Muscle of leg (tissue), 16 donors: ENCODE measurements at places on chromosomes 1 and 21.

DNA sequence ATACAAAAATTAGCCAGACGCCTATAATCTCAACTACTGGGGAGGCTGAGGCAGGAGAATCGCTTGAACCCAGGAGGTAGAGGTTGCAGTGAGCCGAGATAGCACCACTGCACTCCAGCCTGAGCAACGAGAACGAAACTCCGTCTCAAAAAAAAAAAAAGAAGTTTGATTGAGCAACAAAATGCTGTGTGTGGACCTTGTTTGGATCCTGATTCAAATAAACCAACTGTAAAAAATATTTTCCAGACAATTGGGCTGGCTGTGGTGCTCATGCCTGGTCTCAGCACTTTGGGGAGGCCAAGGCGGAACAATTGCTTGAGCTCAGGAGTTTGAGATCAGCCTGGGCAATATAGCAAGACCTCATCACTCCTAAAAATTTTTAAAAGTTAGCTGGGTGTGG is 16.8 kb downstream of the PTAFR start:
- DNase-seq = no peak
- H3K27ac ChIP-seq = no peak overlapping the region
- H3K36me3 ChIP-seq = no peaks in the 10 kb centered on the region
- peaks cover 10% of the 10 kb centered on the region for H3K4me1 ChIP-seq

DNA sequence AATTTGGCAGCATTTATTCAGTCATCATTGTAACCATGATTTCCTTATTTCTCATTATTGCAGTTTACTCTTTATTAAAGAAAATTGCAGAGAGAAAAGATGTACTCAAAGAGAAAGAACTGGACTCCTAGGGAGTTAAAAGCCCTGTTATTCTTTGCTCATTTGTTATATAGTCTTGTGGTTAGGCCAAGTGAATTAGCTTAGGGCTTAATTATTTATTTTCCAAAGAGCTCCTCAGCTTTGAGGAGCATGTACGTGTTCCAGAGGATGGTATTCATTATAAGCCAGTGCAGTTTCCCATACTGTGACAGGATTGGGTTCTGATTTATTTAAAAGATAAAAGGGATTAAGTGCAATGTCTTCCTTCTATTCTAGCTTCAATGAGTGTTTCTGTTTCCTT is 86.4 kb downstream of the GPR161 start:
- H3K4me1 ChIP-seq = no peaks in the 10 kb centered on the region
- H3K36me3 ChIP-seq = peaks cover 4% of the 10 kb centered on the region
- DNase-seq = no peak
- no peak overlapping the region for H3K27ac ChIP-seq

DNA sequence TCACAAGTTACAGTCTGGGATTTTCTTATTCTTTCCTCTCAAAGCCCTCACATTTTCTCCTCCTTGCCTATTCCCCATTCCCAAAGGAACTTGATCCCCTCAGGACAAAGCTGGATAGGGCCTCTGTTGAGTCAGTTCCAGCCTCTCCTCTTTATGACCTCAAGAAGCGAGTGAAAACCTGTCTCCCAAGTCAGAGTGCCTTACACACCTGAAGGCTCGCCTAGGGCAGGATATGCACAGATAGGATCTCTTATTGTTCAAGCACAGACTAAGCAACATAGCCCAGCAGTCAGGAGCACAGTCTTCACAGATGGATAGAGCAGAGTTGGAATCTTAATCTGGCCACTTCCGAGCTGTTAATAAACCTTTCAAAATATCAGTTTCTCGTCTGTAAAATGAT is 60.8 kb upstream of the PRRC2C start:
- no peaks in the 10 kb centered on the region for H3K27me3 ChIP-seq
- no peak overlapping the region for H3K4me3 ChIP-seq
- DNase-seq = no peak
- H3K4me1 ChIP-seq = no peaks in the 10 kb centered on the region

DNA sequence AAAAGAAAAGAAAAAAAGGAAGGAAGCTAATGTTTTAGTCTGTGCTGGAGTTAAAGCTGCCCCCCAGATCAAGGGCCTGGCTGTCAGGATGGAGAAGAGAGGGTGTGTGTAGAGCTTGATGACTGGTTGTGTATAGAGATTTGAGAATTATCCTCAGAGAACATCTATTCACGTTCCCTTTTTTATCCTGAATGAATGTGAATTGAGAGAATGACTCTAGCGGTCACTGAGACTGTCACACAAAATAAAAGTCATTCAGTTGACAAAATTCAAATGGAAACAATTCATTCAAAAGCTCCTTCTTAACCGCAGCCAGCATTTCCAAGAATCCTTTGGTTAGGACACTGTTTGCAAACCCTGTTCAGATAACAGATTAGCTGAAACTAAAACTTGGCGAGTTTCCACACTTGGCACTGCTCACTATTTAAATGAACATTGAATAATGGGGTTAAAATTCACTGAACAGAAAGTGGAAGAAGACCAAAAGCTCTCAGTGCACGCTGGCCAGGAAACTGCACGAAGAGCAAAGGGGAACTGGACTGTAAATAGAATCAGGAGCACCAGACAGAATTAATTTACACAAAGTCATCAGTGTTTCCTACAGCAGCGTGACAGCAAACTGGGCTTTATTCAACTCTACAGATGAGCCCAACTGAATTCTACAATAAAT is 13.6 kb upstream of the FAM89A start:
- no peaks in the 10 kb centered on the region for H3K27me3 ChIP-seq
- H3K27ac ChIP-seq = peak overlapping the region; percentile 48
- peak; percentile 82 for DNase-seq
- H3K4me3 ChIP-seq = no peak overlapping the region

- peaks cover 22% of the 10 kb centered on the region for H3K4me1 ChIP-seq
- peak overlapping the region; percentile 100 for H3K27ac ChIP-seq
- H3K4me3 ChIP-seq = peak overlapping the region; percentile 100
- no peaks in the 10 kb centered on the region for H3K36me3 ChIP-seq
- no peak for DNase-seq
- H3K27me3 ChIP-seq = peaks cover 2% of the 10 kb centered on the region
Measured at GRCh38 chr1:114756009-114756892, 1.5 kb downstream of the CSDE1 start.

- peaks cover 28% of the 10 kb centered on the region for H3K4me1 ChIP-seq
- H3K4me3 ChIP-seq = no peak overlapping the region
- H3K27ac ChIP-seq = no peak overlapping the region
Measured at GRCh38 chr1:30085811-30086770, 637.3 kb downstream of the MATN1 start.

GRCh38 chr1:60745484-60745883 is 336.9 kb upstream of the NFIA start:
- no peaks in the 10 kb centered on the region for H3K27me3 ChIP-seq
- H3K27ac ChIP-seq = peak overlapping the region; percentile 98
- no peak overlapping the region for H3K4me3 ChIP-seq
- DNase-seq = peak; percentile 41
- H3K36me3 ChIP-seq = no peaks in the 10 kb centered on the region

DNA sequence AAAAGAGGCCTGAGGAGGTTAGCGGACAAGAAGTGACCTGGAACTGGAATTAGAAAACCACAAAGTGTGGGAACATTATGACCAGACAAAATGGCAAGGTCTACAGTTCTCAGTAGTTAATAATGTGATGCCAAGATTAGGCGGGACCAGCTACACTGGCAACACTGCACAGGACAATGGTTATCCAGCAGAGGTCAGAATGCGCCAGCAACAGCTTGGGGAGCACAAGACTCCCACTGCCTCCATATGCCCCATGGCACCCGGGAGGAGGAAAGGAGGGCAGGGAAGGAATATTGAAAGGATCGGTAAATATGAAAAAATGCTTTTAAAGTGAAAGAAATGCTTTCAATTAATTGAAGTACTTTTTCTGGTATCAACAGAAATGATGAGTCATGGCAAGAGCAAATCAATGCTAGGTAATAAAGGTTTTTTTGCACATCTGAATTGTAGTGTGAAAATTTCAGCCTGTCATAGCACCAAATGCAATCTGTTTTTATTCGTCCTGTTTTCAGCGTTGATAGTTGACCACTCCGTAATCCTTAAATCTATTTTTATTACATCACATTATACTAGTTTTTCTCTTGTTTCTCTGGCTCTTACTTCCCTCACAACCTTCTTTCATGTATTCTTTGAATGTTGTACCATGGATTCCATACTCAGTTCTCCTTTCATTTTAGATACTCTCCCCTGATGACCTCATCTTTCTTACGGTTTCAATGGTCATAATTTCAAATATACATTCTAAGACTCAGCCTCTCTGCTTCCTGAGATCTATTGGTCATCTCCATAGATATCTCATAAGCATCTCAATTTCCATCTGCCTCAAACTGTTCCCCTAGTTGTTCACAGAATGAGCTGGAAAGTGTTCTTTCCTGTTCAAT is 30.7 kb downstream of the VCAM1 start:
- no peaks in the 10 kb centered on the region for H3K4me1 ChIP-seq
- no peaks in the 10 kb centered on the region for H3K36me3 ChIP-seq
- H3K4me3 ChIP-seq = no peak overlapping the region
- no peak for DNase-seq

GRCh38 chr1:47708658-47709018 is 270.8 kb downstream of the FOXD2 start:
- H3K27ac ChIP-seq = no peak overlapping the region
- DNase-seq = no peak
- H3K4me1 ChIP-seq = peaks cover 32% of the 10 kb centered on the region
- no peak overlapping the region for H3K4me3 ChIP-seq
- no peaks in the 10 kb centered on the region for H3K36me3 ChIP-seq

GRCh38 chr21:39630191-39630591 is 17.5 kb downstream of the B3GALT5 start:
- DNase-seq = no peak
- H3K27me3 ChIP-seq = no peaks in the 10 kb centered on the region
- H3K4me1 ChIP-seq = no peaks in the 10 kb centered on the region

- H3K4me3 ChIP-seq = peak overlapping the region; percentile 9
- H3K27me3 ChIP-seq = no peaks in the 10 kb centered on the region
- H3K27ac ChIP-seq = peak overlapping the region; percentile 39
- H3K36me3 ChIP-seq = peaks cover 25% of the 10 kb centered on the region
- peaks cover 38% of the 10 kb centered on the region for H3K4me1 ChIP-seq
Measured at GRCh38 chr1:234609691-234610042, 311 bp downstream of the IRF2BP2 start.

GRCh38 chr1:166601650-166602278 is 237.5 kb upstream of the POGK start:
- H3K27me3 ChIP-seq = no peaks in the 10 kb centered on the region
- no peak overlapping the region for H3K27ac ChIP-seq
- no peak for DNase-seq

DNA sequence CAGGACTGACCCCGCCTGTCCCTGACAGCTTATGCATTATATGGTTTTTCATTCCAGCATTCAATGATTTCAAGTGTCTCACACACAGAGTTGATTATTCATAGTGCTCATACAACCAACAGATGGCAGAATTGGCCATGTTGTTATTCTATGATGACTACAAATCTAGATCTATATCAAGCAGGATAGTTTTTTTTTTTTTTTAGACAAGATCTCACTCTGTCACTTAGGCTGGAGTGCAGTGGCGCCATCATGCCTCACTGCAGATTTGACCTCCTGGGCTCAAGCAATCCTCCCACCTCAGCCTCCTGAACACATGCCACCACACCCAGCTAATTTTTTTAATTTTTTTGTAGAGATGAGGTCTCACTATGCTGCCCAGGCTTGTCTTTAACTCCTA is 40.1 kb upstream of the LRRC8D start:
- no peak overlapping the region for H3K27ac ChIP-seq
- H3K4me3 ChIP-seq = no peak overlapping the region
- no peaks in the 10 kb centered on the region for H3K27me3 ChIP-seq
- peak; percentile 59 for DNase-seq
- H3K4me1 ChIP-seq = no peaks in the 10 kb centered on the region

GRCh38 chr1:110890474-110891196 is 17.7 kb downstream of the CD53 start:
- H3K4me3 ChIP-seq = no peak overlapping the region
- no peak for DNase-seq
- no peaks in the 10 kb centered on the region for H3K36me3 ChIP-seq
- no peaks in the 10 kb centered on the region for H3K27me3 ChIP-seq
- no peaks in the 10 kb centered on the region for H3K4me1 ChIP-seq

DNA sequence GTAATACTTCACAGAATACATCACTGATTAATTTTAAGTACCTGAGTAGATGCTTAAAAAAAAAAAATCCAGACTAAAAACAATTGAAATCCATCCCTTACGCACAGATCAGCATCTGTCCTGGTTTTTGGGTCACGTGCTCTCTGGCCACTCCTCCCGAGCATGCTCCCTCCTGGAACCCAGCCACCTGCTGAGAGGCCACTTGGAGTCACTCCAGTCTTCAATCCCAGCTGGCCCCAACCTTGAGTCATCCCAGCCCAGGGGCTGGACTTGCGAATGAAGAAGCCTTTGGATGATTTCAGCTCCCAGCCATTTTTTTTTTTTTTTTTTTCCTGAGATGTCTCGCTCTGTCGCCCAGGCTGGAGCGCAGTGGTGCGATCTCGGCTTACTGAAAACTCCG is 8.9 kb downstream of the MAP1LC3C start:
- peaks cover 13% of the 10 kb centered on the region for H3K4me1 ChIP-seq
- no peak overlapping the region for H3K27ac ChIP-seq
- H3K27me3 ChIP-seq = no peaks in the 10 kb centered on the region
- H3K4me3 ChIP-seq = no peak overlapping the region
- DNase-seq = peak; percentile 97

DNA sequence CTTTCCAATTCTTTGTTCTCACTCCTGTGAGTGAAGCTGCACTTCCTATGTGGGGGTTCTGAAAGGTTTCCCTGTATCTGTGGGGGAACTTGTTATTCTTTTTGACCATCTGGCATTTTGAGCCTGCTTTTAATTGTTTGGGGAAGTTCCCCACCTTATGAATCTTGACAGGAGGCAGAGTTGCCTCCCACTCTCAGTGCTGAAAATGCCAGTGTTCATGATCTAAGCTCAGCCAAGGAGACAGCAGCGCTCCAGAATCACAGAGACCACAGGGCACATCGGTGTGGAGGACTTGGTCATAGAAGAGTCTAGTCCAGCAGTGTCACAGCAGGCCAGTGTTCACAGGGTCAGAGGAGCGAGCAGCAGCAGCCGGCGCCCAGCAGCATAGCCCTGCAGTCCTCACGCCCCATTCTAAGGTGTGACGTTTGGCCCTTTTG is 63.8 kb upstream of the PRDX6 start:
- no peak overlapping the region for H3K4me3 ChIP-seq
- H3K36me3 ChIP-seq = peaks cover 10% of the 10 kb centered on the region
- peaks cover 11% of the 10 kb centered on the region for H3K4me1 ChIP-seq
- H3K27me3 ChIP-seq = no peaks in the 10 kb centered on the region
- DNase-seq = no peak

GRCh38 chr1:175043824-175044223 is 20.6 kb upstream of the MRPS14 start:
- peaks cover 4% of the 10 kb centered on the region for H3K4me1 ChIP-seq
- no peak for DNase-seq
- no peak overlapping the region for H3K27ac ChIP-seq
- no peak overlapping the region for H3K4me3 ChIP-seq
- no peaks in the 10 kb centered on the region for H3K36me3 ChIP-seq

GRCh38 chr21:34072145-34073031 is 990 bp upstream of the MRPS6 start:
- DNase-seq = peak; percentile 23
- H3K4me3 ChIP-seq = peak overlapping the region; percentile 42

- no peak overlapping the region for H3K27ac ChIP-seq
- no peaks in the 10 kb centered on the region for H3K36me3 ChIP-seq
- no peak overlapping the region for H3K4me3 ChIP-seq
- no peaks in the 10 kb centered on the region for H3K27me3 ChIP-seq
- no peak for DNase-seq
Measured at GRCh38 chr1:229980009-229980408, 87.0 kb upstream of the GALNT2 start.
